ENCODE measurements at places on chromosomes 5 and 9.

DNA sequence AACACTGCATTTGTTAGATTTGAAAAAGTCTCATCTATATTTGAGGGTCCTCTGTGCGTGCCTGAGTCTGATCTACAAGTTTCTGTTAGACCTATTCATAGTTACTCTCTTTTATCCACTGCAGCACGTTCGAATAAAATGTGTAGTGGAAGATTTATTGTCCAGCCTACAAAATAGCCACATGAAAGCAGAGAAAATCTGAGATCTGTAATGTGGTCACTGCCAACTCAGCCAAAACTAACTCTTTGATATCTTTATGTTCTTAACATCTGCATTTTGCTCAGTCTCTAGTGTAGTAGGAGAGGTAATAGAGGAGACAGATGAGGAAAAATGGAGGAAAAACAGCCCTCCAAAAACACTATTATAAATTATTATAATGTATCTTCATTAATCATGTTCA is 354.0 kb downstream of the NPR3 start:
- no peak for DNase-seq

GRCh38 chr5:93070938-93071337 is 510.1 kb downstream of the NR2F1-AS1 start:
- DNase-seq, result no peak

GRCh38 chr9:129783516-129784361 is 19.2 kb upstream of the TOR1B start:
- peak; percentile 58 for DNase-seq

GRCh38 chr5:100889165-100889743 is 13.8 kb downstream of the ST8SIA4 start:
- no peak for DNase-seq

- no peak for DNase-seq
These were observed 460.5 kb downstream of the MAN2A1 start for GRCh38 chr5:110150199-110150598.

DNA sequence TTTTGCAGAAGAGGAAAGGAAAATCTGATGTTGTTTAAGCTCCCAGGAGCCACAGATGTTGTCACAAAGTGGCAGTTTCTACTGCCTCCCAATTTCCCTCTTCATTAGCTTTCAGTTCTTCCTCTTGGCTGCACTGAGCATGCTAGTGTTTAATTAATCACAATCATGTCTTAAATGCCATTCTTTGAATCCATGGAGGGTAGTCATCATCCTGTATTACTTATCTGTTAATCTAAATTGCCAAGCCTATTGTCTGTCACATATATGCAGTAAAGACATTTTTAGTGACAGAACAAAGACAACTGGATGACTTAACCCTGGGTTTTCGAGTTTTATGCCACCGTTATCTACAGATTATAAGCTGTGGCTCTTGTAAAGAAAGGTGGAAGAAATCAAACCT is 14.7 kb downstream of the KLHL9 start:
- no peak for DNase-seq

DNA sequence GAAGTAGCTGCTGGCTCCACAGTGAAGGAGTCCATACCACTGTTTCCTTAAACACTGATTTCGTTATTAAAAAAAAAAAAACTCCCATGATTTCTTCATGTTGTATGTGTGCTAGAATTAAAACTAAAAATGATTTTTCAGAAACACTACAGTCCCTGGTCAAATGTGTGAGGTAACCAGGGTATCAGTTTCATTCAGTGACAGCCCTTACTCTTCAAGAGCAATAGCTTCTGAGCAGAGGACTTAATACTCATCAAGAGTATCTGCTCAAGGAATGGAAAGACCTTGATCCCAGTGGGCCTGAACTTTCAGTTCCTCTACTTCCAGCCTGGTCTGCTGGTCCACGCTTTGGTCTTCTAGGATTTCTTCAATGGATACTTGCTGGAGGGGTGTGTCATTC is 95.1 kb downstream of the BNC2 start:
- DNase-seq, result no peak

- no peak for DNase-seq
These were observed 1.3 kb downstream of the TRIM7 start for GRCh38 chr5:181203777-181204112.

Measured in effector CD8-positive, alpha-beta T cell (primary cell).